ENCODE measurements at places on chromosomes 12 and 14. TPM values are rescaled to one million over a fixed set of nuclear protein-coding genes. Genes with fewer than 3 reads are reported as not detected.
A peak's percentile ranks its signal among the peaks of the same experiment; 100 is the strongest.

The ERBB3 gene
- total RNA-seq = 1.5 TPM

The IL26 gene
- not detected for total RNA-seq

The TMPRSS12 gene
- total RNA-seq = not detected

DNA sequence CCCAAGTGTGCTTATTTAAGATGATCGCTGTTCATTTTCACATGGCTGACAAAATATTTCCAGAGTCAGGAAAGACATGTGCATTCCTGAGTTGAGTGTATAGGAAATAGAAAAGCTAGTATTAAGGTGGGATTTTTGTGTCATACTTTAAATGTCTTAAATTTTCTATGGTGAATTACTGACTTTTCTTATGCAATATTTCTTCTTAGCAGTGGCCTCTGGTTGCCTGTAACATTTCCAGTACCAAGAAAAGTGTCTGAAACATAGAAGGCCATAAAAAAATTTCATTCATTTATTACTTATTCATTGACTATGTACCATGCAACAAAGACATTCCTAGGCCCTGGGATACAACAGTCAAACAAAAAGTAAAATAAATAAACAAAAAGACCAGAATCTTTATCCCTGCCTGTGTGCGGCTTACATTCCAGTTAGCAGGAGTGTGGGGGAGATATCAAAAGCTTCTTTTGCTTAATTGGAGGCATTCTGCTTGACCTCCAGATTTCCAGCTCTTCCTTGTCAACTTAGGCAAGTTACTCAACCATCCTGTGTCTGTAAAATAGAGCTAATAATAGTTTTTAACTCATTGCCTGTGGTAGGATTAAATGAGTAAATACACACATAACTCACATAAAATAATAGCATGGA lies 216.3 kb upstream of the FLRT2 start:
- no peak for DNase-seq

GRCh38 chr14:101733211-101733610 lies 28.3 kb upstream of the PPP2R5C start:
- DNase-seq = no peak

DNA sequence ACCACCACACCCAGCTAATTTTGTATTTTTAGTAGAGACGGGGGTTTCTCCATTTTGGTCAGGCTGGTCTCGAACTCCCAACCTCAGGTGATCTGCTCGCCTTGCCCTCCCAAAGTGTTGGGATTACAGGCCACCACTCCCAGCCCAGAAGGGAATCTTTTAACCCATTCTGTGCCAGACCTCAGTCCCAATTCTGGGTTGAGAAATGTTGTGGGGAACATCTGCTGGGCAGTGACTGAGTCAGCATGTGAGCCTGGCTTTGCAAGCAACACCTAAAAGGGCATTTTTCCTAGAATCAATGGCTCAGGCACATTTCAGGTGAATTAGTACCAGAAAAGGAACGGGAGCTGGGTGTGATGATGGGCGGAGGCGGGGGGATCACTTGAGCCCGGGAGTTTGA lies 7.6 kb upstream of the SPATS2 start:
- DNase-seq = no peak

DNA sequence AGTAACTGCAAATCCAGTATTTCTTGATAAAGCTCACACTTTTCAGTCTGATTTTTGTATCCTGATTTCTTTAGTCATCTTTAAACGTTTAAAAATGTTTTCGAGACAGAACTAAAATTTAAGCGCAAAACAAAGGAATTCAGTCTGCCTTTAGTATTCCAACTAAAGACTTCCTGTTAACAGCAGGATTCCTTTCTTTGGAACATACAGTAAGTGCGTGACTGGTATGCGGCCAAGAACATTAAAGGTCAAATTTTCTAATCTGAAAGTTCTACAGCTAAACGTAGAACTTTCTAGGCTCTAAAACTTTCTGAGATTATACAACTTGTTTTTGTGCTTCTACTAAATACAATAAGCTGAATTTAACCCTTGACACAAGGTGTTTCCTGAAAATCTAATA lies 9.9 kb downstream of the SAV1 start:
- DNase-seq = no peak

DNA sequence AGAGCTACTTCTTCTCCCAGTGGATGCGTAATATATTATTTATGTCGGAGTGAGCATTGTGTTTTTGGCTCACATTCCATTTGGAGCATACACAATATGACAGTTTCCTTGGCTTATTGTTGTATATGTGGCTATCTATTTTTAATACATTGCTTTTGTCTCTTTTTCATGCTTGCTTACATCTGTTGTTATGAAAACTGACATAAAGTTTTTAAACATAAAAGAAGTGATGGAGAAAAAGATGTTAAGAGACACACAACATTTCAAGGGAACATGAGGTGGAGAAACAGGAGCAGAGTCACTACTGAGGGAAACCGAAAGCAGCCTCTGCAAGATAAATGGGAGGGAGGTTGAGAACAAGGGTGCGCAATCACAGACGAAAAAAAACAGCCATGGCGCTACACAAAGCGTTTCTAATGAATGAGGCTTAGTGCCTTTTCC lies 228.4 kb upstream of the NPAS3 start:
- no peak for DNase-seq

GRCh38 chr14:77014004-77014604 lies 14.4 kb downstream of the IRF2BPL start:
- DNase-seq = peak; percentile 86

GRCh38 chr12:27779416-27779919 lies 565 bp upstream of the KLHL42 start:
- DNase-seq = no peak

DNA sequence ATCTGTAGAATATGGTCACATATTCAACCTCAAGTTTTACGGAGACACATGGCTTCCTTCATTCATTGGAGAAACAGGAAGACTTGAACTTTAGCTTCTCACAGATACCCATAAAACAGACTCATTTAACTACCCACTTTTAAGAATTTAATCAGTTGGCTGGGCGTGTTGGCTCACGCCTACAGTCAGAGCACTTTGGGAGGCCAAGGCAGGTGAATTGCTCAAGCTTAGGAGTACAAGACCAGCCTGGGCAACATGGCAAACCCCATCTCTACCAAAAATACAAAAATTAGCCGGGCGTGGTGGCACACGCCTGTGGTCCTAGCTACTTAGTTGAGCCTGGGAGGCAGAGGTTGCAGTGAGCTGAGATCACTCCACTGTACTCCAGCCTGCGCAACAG lies 64.7 kb upstream of the STAC3 start:
- no peak for DNase-seq

Measured in cardiac septum (tissue), 1 donor.